Parietal lobe (tissue), 2 donors: ENCODE measurements at places on chromosomes 3 and 15. TPM values are rescaled to one million over a fixed set of nuclear protein-coding genes. Genes with fewer than 3 reads are reported as not detected.

GPX1 gene
- 62.0 TPM for total RNA-seq

LRRC34 gene
- total RNA-seq = 11.6 TPM

UTS2B gene
- total RNA-seq = 1.3 TPM

UROC1 gene
- not detected for total RNA-seq

RBP2 gene
- total RNA-seq = not detected
